Left ventricle myocardium superior (tissue), 1 donor: ENCODE measurements at places on chromosomes 7 and 10. TPM values are rescaled to one million over a fixed set of nuclear protein-coding genes. Genes with fewer than 3 reads are reported as not detected.

GRCh38 chr10:49733866-49734265 lies 28.3 kb downstream of the OGDHL start:
- DNase-seq: no peak

DNA sequence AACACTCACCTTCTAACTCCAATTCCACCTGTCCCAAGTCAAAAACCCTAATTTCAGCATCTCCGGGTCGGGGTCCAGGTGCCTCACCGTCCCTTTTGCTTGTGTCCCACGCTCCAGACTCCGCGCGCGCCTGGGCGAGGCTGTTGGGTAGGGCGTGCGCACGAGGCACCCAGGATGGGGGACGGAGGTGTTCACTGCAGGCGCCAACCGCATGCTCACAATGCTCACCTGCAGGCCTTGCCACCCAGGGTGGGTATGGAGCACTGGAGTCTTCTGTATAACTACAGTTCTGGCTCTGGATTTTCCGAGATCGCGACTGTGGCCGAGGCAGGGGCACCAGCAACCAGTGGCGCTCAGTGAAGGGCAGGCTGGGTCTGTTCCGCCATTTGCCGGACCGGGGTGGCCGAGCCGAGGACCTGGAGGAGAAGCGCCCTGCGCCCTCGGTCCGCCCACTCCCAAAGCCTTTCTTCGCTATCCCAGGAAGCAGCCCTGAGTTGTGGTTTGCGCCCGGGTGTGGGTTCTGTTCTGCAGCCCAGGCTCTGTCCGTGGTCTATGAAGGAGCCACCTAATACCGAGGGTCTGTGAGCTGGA lies 8.7 kb downstream of the FAM200A start:
- no peak for DNase-seq

The LIPF gene
- not detected for total RNA-seq

- no peak for DNase-seq
Observed at GRCh38 chr10:33749790-33750189, 415.3 kb upstream of the NRP1 start.

GRCh38 chr7:29300026-29300480 lies 105.5 kb downstream of the CHN2 start:
- DNase-seq: no peak

- no peak for DNase-seq
Observed at GRCh38 chr10:97135464-97135863, 50.3 kb downstream of the SLIT1 start.

GRCh38 chr10:122487174-122487765 lies 25.9 kb downstream of the HTRA1 start:
- DNase-seq: no peak

- no peak for DNase-seq
Observed at GRCh38 chr10:43131256-43131655, 7.0 kb upstream of the CSGALNACT2 start.

DNA sequence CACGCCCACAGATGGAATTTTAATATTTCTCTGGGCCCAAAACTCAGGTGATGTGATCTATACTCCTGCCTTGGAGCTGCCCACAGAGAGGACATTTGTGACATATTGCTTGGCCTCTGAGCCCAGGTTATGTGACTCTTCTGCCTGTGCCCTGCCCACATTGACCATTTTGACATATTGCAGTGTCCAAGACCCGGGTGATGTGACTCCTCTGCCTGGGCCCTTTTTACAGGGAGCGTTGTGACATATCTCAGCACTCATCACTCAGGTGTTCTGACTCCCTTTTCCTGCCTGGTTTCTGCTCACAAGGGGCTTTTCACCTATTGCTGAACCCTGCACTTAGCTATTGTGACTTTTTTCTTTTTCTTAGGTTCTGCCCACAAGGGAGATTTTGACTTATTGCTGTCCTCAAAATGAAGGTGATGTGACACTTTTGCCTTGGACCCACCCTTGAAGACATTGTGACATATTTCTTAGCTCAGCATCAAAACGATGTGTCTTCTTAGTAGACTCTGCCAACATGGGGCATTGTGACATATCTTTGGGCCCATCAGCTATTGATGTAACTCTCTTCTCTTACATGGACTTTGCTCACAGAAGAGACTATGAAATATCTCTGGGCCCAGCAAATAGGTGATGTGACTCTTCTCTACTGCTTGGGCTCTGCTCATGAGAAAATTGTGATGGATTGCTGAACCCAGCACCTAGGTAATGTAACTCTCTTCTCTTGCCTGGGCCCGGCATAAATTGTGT lies 11.0 kb upstream of the ZNF107 start:
- DNase-seq: no peak

GRCh38 chr10:116044801-116045248 lies 228.2 kb downstream of the GFRA1 start:
- peak; percentile 51 for DNase-seq

The HHEX gene
- 2.7 TPM for total RNA-seq

The VAX1 gene
- not detected for total RNA-seq

- DNase-seq: peak; percentile 56
Observed at GRCh38 chr10:84825330-84825729, 496.9 kb downstream of the CCSER2 start.

DNA sequence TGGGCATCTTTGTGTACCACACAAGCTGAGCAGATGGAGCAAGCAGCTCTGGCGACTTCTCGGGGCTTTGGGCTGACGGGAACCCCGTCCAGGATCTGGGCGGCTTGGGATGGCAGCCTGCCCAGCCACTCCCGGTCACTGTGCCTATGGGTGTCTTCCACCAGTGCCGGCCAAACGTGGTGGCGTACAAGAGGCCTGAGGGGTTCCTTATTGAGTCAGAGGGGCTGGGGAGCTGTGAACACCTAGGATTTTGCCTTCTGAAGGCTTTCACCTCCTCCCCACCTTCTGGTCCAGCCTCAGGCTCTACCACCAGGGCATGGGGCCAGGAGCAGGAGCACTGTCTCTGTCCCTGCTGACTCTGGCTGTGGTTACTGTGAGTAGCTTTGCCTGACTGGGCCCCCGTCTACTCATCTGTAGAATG lies 71.8 kb upstream of the PPIF start:
- peak; percentile 82 for DNase-seq

- DNase-seq: no peak
Observed at GRCh38 chr10:15775513-15775912, 55.8 kb upstream of the ITGA8 start.

The CLDN4 gene
- not detected for total RNA-seq

DNA sequence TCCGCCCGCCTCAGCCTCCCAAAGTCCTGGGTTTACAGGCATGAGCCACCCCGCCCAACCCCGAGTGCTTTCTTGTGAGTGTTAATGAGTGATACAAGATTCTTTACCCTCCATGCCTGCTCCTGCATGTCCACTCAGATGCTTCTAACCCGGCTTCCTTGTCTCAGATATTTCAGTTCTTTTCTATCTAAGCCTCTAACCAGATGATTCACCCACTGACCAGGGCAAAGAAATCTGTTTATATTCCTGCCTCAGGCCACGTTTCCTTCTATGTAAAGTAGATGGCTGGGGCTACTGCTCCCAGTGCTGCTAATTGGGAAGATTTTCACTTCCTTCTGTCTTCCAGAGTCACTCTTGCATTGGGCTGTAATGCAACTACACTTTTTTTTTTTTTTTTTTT lies 395.1 kb upstream of the ANKRD30A start:
- no peak for DNase-seq

The GOLGA7B gene
- total RNA-seq: not detected

- DNase-seq: no peak
Observed at GRCh38 chr7:129066290-129067131, 11.6 kb upstream of the TNPO3 start.

The HOXA7 gene
- not detected for total RNA-seq

The BTAF1 gene
- total RNA-seq: 13.1 TPM

DNA sequence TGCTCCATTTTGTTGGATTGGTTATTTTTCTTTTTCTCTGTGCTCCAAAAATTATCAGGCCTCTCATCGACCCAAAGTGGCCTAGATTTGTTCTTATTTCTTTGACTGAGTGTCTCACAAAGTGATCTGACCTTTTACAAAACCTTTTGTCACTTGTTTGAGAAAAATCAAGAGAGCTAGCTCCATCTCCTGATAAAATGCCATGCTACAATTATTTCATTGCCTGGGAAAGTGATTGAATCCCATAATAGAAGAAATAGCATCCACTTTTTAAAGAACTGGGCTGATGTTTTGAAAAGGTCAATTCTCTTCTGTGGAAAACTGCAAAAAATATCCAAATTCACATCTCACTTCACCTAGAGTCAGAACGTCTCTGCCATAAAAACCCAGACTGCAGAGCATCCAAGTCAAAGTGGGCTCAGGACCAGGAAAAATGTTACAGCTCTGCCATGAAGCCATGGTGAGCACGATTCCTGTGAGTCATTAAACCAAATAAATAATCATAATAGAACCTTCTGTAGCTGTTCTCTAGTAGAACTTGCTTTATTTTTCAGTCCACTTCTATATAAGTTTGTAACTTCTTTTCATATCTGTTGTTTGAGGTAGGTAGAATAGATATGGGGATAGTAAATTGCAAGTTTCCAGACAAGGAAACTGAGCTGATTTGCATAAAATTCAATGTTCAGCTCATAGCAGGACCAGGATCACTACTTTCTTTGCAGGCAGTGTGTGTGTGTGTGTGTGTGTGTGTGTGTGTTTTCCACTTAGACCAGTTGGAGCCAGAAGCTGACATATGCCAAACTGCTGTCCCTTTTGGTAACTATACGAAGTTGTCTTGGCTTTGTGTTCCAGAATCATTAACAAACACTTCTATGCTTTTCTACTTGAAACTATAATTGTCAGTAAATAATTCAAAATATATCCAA lies 632.5 kb upstream of the ANKRD30A start:
- no peak for DNase-seq

DNA sequence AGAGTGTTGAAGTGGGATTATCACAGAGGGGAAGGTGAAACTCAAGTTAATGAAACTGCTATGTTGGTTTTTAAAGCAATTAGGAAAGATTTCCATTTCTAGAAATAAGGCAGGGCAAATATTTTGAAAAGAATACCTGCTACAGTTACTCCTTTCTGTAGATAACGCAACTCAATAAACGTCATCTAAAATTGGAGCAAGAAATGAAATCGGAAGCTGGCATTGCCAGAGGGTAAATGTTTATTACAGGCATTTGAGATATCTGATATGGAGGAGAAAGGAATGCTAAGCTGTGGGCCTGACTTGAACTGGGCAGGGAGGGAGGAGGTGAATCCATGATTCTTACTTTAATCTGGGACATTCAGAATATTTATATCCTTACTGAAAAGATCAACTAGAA lies 217.0 kb upstream of the ADARB2 start:
- no peak for DNase-seq

DNA sequence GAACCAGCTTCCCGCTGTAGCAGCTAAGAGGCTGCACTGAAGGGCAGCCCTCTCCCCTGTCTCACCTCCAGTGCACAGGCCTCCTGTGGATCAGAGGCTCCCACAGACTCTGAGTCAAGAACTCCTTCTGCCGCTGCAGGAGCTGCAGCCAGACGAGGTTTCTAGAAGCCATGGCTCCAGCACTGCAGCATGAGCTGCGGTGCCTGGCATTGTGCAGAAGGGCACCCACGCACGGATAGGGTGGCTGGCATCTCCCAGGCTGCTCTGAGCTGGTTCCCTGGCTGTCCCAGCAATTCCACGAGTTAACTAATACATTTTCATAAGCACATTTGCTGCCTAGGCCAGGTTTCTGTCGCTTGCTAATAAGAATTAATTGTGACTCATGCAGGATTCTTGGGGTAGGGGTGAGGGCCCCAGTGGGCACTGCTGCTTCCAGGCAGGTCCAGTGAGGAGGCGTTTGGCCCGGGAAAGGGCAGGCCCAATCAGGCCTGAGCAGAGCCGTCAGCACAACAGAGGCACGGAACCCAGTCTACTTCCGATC lies 594.2 kb downstream of the DNAJB6 start:
- no peak for DNase-seq

GRCh38 chr10:63767138-63767801 lies 246.1 kb downstream of the REEP3 start:
- DNase-seq: no peak

DNA sequence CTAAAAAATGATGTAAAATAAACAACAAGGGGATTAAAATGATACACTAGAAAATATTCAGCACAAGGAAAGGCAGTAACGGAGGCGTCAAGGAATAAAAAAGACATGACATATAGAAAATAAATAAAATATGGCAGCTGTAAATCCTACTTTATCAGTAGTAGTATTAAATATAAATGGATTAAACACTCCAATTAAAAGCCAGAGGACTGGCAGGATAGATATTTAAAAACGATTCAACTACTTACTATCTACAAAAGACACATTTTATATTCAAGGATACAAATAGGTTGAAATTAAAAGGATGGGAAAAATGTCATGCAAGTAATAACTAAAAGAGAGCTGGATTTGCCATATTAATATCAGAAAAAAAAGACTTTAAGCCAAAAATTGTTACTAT lies 43.2 kb downstream of the FZD1 start:
- no peak for DNase-seq

The CISD1 gene
- 182 TPM for total RNA-seq

DNA sequence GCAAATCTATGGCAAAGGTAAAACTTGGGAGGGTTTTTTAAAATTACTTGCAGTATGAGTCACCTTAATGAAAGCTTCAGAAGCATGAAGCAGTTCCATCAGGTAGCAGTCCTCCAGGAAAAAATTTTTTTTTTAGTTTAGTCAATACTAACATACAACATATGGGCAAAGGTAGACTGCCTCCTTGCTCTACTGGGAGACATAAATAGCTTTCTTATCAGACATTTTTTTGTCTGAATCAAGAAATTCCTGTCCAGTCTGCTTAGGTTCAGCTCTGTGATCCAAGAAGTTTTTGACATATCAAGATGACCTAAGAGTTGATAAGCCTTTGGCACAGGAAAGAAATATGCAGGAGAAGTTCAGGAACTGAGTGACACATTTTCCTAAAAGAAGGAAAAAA lies 171.5 kb upstream of the TCF7L2 start:
- DNase-seq: no peak

DNA sequence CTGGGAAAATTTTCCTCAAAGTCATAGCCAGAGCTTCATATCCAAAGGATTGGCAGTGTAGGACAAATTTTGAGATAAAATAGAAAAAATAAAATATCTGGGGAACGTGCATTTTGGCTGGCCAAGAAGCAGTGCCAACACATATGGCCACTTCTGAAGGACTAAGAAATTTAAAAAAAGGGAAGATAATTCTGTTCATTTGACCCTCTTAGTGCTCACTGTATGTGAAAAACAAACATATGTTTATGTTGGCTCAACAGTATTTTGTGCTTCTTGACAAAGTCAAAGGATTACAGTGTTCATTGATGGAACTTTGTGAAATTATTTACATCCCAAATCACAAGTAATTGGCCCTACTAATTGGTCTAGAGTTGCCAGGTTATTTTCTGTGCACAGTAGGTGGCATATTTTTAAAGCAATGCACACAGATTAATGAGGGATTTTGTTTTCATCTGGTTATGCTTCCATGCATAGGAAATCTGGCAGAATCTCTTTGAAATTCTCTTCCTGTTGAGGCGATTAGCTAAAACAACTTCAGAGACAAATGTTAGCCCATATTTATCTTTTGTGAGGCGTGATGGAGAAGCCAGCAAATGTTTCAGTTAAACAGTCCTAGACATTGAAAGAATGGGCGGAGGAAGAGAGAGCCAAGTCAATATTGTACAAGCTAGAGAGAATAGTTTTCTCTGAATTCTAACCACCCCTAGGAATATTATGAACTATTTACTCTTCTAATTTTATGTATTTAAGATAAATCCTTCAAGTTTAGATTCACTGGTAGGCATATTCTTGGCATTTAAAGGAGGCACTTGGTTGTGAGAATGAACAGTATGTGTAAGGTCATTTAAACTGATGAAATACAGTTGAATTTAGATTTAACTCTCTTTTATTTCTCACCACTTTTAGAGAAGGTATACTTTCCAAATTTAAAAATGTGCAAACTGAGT lies 237.7 kb upstream of the MBL2 start:
- no peak for DNase-seq

GRCh38 chr7:134248196-134248595 lies 68.5 kb downstream of the SLC35B4 start:
- no peak for DNase-seq
